ENCODE measurements at places on chromosomes 2 and 18.

DNA sequence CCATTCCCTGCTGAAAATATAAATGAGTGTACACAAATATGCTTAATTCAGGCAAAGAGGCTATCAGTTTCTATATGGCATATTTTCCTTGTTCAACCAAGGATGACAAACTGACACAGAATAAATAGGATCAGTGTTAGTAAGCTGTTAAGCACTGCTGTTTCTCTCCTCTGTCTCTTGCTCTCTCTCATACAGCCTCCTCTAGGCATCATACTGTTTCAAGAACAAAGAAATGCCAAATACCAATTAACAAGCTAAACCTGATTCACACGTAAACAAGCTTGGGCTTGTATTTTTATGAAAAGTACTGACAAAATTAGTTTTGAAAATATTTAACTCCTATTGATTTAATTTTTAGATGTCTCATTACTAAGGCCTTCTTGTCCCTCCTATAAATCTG, 1027.2 kb upstream of the ACVR2A start:
- no peak for DNase-seq

GRCh38 chr18:79395761-79396404, at the start of gene NFATC1:
NFATC1 (plus strand) TSS chr18:79395930; CDS start chr18:79396225, 295 bp downstream.
- no peak for DNase-seq

GRCh38 chr18:9771261-9771976, 63.3 kb downstream of the RAB31 start:
- peak; percentile 81 for DNase-seq

DNA sequence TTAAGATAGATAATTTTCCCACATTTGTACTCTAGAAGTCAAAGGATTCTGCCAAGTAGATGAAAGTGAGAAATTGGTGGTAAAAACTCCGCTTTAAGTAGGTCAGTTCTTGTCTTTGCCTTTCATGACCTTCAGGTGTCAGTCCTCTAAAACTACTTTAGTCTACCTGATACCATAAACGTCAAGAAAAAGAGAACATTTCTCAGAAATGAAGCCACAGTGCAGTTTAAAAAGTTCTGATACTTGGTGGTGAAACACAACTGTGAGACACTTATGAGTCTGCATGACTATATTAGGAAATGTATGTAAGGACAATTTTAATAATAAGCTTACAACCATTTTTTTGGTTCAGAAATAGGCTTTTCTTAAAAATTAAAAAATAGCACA, 583.3 kb downstream of the SATB2 start:
- DNase-seq = no peak

DNA sequence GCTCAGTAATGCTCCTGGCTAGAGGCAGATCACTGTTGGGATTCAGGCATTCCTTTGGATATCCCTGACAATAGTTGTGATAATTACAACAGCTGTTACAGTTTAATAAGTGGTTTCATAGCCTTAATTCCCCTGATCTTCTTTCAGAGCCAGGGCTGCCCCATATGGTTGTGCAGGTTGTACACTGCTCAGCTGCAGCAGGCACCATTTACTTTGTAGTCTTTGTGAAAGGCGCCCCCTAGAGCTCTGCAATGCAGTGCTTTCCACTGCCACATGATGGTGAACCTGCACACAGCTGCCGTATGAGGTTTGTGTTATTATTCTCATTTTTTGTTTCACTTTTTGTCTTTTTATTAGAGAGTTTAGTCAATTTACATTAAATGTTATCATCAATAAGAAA, 239.1 kb downstream of the KCNS3 start:
- no peak for DNase-seq

DNA sequence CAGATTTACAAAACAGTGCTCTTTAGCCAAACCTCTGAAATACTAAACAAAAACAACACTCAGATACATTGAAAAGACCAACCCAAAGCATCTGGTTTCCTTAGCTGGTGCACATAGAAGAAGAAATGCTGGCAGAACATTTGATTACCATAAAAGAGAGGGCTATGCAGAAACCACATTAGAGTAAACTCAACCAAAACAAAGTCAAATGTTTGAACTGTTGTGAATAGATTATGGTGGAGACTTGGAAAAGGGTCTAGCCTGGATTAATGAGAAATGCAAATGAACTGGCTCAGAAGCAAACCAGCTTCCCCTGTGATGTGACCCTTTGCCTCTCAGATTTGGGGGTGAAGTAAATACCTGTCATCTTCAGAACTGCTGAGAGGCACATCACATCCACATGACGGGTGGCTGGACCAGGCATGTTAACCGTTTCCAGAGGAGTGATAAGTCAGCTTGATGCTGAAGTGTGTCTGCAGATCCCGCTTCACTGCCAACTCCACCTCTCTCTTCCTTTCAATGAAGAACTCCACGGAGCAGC, 153.0 kb downstream of the NRP2 start:
- no peak for DNase-seq

DNA sequence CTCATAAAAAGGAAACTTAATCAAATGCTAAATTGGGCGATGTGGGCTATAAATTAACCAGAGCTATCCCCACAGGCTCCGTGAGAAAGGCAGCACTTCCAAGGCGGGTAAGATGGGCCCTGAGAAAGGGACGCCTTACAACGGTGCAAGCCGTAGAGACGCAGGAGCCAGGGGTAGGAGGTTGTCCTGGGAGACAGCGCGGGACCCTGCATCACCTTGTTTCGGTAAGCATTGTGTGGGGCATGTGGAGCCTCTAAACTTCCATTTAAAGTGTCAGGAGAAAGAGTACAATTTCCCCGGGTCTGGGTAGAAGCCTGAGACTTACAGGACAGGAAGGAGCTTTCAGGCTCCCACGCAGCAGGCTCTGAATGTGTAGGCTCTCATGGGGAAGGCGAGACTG, 1.2 kb upstream of the PER2 start:
- no peak for DNase-seq

- DNase-seq = no peak
Measured at GRCh38 chr18:44805643-44806042, 125.0 kb downstream of the SETBP1 start.

- no peak for DNase-seq
Measured at GRCh38 chr2:127000937-127001336, 102.2 kb downstream of the TEX51 start.

GRCh38 chr2:120392923-120393322, 47.0 kb downstream of the INHBB start:
- no peak for DNase-seq

DNA sequence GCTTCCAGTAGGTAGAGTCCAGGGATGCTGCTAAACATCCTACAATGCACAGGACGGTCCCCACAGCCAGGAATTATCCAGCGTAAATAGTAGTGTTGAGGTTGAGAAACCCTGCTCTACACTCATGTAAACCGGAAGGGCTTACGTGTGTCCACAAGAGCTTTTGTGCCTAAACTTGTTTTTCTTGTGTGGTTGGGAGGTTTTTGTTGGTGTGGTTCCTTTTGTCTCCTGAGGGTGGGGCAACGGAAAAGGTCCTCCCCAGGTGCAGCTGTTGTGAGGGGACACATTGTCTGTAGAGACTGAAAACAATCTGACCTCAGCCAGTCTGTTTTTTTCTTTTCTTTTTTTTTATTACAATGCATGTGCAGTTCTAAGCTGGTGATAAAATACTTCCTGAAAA, 72.7 kb upstream of the MGAT5 start:
- no peak for DNase-seq

GRCh38 chr18:6479699-6480098, 65.0 kb upstream of the L3MBTL4 start:
- DNase-seq = no peak

DNA sequence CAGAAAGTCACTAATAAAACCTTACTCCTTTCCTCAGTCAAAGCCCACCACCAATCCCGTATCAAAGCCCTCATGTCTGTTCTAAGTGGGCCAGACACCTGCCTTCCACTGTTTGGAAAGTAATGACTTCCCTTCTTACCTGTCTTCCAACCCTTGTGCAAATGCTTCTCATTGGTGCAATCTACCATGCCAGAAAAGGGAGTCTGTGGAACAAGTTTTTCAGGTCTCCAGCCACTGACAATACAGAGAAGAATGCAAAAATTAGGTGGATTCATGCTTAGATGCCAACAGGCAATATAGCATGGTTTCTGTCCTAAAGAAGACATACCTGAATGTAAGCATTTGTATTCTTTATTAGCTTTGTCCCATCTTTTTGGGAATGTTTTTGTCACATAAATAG, 1140.6 kb upstream of the LRRTM1 start:
- no peak for DNase-seq

DNA sequence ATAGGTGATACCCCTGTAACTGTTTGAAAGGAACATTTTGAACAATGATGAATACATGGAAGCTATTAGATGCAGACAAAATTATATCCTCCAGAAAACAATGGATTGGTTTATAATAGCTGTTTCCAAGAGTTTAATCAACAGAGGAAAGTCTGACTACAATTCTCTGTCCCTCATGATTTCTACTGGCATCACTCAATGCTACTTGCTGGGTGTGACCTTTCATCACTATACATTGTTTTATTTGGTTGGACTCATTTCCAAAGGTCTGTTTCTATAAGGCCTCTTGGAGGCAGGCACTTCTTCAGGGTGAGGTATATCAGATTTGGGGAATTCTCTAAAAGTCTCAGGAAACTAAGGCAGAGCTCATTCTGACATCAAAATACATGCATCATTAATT, 636.1 kb upstream of the SLC8A1 start:
- no peak for DNase-seq

GRCh38 chr18:7605705-7606104, 38.6 kb downstream of the PTPRM start:
- DNase-seq = no peak

Measured in hematopoietic multipotent progenitor cell treated with erythropoietin and hydrocortisone succinate and interleukin-3 and kit ligand, for 15 days (in vitro differentiated cells).